ENCODE measurements at places on chromosomes 6 and 20.

DNA sequence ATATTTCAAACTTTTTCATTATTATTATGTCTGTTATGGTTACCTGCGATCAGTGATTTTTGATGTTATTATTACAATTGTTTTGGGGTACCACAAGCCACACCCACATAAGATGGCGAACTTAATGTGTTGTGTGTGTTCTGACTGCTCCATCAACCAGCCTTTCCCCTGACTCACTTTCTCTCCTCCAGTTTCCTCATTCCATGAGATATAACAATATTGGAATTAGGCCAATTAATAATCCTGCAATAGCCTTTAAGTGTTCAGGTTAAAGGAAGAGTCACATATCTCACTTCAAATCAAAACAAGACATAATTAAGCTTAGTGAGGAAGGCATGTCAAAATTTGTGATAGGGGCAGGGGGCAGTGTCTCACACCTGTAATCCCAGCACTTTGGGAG, 16.3 kb upstream of the POPDC3 start:
- DNase-seq, result no peak

- DNase-seq, result no peak
These were observed 389.8 kb downstream of the GRIK2 start for GRCh38 chr6:101783287-101783686.

GRCh38 chr6:76381612-76382011, 309.1 kb upstream of the IMPG1 start:
- DNase-seq, result no peak

DNA sequence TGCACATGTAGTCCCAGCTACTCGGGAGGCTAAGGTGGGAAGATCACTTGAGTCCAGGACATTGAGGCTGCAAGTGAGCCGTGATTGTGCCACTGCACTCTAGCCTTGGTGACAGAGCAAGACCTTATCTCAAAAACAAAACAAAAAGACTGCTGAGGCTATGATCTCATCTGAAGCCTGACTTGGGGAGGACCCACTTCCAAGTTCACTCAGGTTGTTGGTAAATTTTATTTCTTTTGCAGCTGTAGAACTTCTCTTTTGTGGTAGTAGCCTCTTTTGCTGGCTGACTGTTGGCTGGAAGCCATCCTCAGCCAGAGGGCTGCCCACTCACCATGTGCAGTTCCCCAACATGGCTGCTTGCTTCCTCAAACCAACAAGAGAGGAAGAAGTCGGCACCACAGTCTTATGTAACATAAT, 36.8 kb upstream of the ME1 start:
- DNase-seq, result no peak

DNA sequence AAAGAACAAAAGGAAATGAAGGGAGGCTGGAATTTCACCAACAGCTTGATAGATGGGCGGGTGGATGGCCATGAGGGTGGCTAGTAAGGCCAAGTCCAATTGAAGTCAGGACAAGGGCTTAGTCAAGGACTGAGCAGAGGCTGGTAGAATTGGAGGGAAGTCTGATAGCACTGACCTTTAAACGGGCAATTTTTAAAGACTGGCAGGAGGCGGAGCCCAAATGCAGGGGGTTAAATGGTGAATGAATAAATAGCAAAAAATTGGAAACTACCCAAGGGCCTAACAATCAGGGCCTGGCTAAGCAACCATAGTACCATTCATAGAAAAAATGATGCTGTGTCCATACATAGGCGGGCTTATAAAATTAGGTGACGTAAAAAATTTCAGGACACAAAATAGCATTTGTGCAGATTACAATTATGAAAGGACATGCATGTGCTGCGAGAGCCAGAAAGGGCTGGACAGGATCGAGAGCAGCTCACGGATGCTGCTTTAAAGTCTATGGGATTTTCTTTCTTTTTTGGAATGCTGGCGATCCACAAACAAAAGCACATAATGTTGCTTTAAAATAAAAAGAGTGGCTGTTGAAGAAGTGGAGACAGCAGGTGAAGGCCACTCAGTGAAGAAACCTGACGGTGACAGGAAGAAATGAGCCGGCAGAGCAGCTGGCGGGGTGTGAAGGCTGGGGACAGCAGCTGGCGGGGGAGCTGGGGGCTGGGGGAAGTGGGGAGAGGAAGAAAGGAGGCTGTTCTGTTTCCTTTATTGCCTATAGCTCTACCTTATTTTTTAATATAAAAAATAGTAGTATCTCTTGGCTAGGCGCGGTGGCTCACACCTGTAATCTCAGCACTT, 42.8 kb upstream of the TAF8 start:
- DNase-seq, result no peak

DNA sequence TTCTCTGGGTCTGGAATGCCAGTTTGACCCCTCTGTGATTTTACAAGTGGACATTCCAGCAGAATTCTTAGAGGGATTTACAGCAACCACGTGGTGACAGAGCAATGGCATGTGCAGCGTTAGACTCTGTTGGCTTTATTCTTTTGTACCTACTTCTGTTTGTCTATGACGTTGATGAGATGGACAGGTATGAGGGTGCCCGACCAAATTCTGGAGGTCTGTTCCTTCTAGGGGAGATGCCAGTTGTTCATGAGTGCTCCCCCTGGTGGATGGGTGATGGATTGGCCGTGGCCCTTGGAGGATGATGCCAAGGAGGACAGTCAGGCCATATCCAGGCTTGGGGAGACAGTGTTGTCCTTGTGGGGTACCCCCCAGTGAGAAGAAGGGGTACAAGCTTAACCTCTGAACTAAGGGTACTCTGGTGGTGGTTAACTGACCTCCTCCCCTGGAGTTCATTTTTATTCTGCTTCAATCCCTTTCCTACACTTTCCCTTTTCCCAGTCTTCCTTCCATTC, 198.6 kb downstream of the DTNBP1 start:
- DNase-seq, result peak; percentile 7

DNA sequence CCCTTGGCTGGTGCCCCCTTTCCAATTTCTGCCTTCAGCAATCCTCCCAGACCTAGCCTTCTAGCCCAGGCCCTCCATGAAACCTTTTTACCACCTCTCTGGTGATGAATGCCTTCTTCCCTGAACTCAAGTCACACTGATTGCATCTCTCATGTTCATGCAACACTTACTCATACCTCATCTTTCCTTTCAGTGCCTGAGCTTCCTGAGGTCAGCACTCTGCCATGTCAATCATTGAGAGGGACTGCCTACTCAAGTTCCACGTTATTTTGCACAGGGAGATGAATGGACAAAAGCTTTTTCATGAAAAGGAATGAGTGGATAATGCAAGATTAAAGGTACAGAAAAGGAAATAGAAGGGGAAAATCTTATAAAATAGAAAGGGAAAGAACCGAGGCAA, 60.1 kb upstream of the PLEKHG1 start:
- DNase-seq, result no peak

- no peak for DNase-seq
These were observed 68.5 kb upstream of the TENT5A start for GRCh38 chr6:81820980-81821379.

DNA sequence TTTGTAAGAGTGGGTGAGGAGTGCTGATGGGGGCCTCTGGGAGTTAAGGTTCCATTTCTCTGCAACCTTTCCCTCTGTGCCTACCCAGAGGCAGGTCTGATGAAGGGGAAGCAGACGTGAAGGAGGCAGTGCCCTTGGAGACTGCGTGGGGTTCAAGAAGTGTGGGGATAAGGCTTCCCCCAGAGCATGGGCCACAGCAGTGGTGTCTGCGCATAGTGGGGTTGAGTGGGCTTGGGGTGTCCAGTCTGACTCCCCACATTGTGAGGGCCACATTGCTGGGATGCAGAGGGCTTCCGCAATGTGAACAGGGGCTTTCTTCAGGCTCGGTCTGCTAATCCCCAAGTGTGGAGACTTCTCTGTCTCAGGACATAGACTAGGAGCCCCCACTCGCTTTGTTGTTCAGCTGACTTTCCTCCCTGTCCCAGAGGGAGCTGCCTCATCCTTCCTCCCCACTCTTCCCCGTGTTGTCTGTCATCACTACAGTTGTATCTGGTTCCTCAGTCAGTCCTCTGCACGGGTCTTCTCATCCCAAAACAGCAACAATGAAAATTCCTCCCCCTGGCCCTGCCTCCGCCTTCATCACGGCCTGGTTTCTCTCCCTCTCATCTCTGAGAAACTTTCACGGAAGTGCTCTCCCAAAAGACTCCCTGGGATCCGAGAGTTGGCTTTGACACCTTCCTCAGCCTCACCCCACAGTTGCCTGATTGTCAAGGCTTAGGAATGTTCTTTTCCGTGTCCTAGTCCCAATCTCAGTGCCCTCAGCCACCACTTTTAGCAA, 2.8 kb downstream of the EBF4 start:
- no peak for DNase-seq

- no peak for DNase-seq
These were observed 127.8 kb downstream of the CD109 start for GRCh38 chr6:73823832-73824231.

DNA sequence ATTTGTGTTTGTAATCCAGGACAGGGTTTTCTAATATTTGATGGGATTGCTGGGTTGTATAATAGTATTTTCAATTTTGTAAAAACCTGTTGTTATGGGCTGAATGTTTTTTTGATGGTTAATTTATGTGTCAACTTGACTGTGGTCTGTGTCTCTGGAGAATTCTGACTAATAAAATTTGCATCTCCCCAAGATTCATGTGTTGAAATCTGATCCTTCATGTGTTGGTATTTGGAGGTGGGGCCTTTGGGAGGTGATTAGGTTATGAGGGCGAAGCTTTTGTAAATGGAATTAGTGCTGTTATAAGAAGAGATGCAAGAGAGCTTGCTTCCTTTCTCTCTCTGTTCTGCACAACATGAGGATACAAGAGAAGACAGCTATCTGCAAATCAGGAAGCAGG, 48.7 kb upstream of the SAMD5 start:
- no peak for DNase-seq

GRCh38 chr6:18260448-18261106, 3.8 kb downstream of the DEK start:
- DNase-seq, result no peak

DNA sequence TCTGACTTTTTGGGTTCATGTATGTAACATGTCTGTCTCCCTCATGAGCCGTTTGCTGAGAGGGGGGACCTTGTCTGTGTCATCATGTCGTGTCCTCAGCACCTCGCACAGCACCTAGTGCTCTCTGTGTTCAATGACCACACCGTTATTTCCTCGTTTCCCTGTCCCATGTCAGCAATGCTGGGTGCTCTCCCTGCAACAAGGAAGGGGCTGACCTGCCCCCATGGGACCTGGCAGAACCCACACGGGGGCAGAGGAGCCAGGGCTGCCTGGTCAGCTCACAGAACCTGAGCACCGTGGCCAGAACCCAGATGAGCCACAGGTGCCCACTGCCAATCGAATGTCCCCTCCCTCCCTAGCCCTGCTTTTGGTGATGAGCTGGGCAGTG, 7.3 kb downstream of the ADA start:
- no peak for DNase-seq

DNA sequence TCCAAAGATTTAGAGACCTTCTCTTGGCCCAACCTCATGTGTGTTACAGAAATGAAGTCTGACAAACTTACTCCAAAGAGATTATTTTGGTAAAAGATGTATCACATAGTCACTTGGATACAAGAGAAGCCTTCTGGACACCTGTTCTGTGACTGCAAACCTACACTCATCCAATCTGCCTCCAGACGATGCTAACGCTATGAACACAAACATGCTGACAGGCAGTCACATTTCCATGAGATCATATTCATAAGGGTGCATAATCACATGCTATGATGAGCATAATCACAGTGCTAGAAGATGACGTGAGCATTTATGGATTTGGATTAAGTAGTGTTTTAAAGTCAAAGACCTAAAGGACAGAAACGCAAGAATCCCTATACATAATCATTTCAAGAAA, 340.2 kb downstream of the HACE1 start:
- DNase-seq, result no peak

GRCh38 chr6:104601721-104602120, 258.0 kb downstream of the HACE1 start:
- no peak for DNase-seq

DNA sequence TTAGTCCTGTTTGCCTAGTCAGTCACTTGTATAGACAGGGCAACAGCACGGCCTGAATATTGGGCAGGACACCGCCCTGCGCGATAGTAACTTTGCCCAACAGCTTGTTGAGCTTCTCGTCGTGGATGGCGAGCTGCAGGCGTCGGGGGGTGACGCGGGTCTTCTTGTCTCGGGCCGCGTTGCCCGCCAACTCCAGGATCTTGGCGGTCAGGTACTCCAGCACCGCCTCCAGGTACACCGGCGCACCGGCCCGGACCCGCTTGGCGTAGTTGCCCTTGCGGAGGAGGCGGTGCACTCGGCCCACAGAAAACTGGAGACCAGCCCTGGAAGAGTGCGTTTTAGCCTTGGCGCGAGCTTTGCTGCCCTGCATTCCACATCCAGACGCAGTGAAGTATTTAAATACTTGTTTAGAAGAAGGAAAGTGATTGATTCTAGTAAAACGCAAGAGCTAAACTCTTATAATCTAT, 92.8 kb upstream of the BTN3A2 start:
- no peak for DNase-seq

DNA sequence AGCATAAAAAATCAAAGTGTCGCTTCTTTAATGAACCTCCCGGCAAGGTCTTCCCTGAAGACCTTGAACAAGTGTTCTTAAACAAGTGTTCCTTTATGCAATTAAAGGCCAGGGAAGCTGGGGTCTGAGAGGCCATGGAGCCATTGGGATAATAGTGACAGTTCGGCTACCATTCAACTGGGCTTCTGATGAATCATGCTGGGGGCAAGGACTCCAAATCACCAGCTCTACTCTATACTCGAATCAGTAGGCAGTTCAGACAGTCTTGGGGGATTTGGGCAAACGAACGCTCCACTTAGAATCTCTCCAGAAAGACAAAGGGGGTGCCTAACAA, 34.7 kb upstream of the EZR start:
- no peak for DNase-seq

DNA sequence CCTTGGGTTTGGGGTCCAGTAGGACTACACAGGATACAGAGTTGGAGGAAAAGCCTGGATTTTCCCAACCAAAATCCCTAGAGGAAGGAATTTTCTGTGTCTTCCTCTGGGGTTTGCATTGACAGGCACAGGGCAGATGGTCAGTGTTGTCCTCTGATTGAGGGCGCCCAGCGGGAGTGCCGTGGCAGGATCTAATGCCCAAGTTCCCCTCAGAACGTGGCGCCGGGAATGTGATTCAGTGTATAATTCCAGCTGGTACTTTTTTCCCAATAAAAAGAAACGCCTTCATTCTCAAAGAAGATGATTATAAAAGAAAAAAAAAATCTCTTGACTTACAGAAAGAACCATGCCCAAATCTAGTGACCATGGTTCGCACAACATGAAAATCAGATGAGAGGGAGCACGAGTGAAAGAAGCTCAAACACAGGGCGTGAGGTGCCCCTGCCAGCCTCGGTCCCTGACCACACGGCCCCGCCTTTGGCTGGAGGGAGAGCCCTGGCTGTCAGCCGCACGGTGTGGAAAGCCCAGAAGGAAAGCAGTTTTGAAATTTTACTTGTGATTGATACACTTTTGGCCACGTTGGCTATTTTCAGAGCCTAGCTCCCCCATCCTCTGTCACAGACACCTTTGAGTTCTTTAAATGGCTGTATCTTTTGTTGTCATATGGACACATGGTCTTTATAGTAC, 31.6 kb downstream of the VEGFA start:
- no peak for DNase-seq

DNA sequence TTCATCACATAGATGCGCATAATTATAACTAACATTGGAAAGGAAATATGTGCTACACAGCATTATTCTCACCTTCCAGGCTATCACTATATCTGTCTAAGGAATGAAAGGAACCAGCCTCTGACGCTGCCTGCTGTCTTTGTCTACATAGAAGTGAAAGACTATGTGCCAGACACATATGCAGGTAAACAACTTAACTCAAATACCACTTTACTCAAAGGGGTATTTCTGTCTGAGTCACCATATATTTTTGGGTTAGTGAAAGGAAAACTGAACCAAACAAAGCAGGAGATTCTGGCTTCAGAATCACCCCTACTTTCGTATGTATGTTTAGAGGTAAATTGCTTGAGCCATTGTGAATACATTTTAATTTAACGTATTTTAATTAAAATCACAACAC, 328.6 kb upstream of the PLCB4 start:
- DNase-seq, result no peak
